ENCODE measurements at places on chromosomes 12 and 14. TPM values are rescaled to one million over a fixed set of nuclear protein-coding genes. Genes with fewer than 3 reads are reported as not detected.

TMEM30B gene
- 1.7 TPM for total RNA-seq

RPS6KA5 gene
- 12.8 TPM for total RNA-seq

IL31 gene
- not detected for total RNA-seq

RNASE7 gene
- total RNA-seq, result not detected

MDGA2 gene
- total RNA-seq, result not detected

BAG5 gene
- 29.6 TPM for total RNA-seq

LMO3 gene
- not detected for total RNA-seq

- H3K36me3 ChIP-seq, result no peaks in the 10 kb centered on the region
- peak; percentile 51 for DNase-seq
- H3K4me1 ChIP-seq, result no peaks in the 10 kb centered on the region
- no peaks in the 10 kb centered on the region for H3K27me3 ChIP-seq
Measured at GRCh38 chr14:26984311-26985177, 386.7 kb upstream of the NOVA1 start.

DNA sequence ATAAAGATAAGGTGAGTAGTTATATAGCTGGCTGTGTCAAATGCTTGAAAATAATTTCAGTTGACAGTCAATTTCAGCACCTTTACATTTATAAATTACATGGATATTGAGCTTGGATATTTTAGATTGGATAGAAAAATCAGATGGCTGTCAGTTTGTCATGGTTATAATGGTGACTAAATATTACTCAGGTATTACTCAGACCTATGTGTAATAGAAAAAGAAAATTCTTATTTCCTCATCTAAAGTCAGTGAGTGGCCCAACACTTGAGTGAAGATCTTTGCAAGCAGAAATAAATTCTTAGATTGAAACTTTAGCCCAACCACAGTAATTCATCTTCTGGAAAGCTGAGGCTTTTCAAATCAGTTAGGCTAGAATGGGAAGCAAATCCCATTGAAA lies 354.4 kb downstream of the NAV3 start:
- no peak for DNase-seq
- H3K4me3 ChIP-seq, result no peak overlapping the region
- no peaks in the 10 kb centered on the region for H3K4me1 ChIP-seq
- no peak overlapping the region for H3K27ac ChIP-seq
- no peaks in the 10 kb centered on the region for H3K27me3 ChIP-seq

DNA sequence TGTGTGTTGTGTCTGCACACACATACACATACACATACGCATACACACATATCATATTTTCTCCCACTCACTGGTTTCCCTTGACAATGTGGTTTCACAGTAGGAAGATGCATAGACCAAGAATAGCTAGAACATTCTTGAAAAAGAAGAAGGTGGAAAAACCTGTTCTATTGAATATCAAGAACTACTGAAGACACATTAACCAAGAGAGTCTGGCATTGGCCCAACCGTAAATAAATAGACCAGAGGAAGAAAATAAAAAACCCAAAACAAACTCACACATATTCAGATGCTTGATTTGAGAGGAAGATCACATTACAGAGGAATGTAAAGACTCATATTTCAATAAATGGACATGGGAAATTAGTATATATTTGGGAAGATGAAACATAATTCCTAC lies 311.3 kb downstream of the FOXG1 start:
- H3K4me1 ChIP-seq, result no peaks in the 10 kb centered on the region
- no peaks in the 10 kb centered on the region for H3K36me3 ChIP-seq
- H3K4me3 ChIP-seq, result no peak overlapping the region
- H3K27ac ChIP-seq, result no peak overlapping the region

DNA sequence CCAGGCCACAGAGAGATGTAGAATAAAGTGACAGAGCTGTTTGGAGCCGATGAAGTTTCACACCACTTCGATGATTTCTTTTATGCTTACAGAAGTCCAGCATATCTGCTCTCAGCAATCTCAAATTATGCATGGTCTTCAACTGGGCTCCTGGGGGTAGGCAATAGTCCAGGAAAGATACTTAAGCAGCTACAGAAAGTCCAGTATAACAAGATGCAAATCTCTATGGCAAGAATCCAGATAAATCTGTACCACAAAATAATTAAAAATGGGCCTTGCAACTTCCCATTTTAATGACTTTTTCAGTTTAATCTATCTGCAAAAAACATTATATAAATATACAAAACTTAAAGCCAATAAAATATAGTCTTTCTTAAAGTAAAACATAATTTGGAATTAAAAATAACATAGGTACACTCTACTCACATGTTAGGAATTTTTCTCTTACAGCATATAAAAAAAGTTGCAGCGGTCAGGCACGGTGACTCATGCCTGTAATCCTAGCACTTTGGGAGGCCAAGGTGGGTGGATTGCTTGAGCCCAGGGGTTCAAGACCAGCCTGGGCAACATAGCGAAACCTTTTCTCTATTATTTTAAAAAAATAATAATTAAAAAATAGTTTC lies 20.5 kb upstream of the RAD51AP1 start:
- H3K27ac ChIP-seq, result peak overlapping the region; percentile 46
- peaks cover 11% of the 10 kb centered on the region for H3K36me3 ChIP-seq
- no peaks in the 10 kb centered on the region for H3K27me3 ChIP-seq
- H3K4me1 ChIP-seq, result no peaks in the 10 kb centered on the region

DNA sequence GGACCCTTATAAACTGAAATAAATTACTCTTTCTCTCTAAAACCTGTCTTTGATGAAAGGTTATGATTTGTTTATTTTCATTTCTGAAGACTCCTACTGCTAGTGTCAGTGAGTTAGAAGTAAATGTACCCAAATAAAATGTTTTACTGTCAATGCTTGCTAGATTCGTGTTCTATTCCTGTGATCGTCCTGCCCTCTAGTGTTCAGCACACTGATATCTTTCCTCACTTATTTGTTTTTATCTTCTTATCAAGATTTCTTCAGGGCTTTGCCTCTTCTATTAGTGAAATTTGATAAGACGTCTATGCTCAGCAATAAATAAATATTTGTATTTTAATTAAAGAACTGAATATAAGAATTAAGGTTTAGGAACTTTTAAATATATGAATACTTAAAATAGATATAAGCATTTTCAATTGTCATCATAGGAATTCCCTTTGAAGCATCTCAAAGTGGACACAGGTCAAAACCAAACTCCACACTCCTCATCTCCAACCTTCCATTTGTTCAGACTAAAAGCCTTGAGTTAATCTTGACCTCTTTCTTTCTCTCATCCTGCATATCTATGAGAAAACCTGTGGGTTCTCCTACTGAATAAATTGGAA lies 75.8 kb downstream of the C12orf50 start:
- H3K4me3 ChIP-seq, result no peak overlapping the region
- H3K27me3 ChIP-seq, result no peaks in the 10 kb centered on the region
- no peaks in the 10 kb centered on the region for H3K36me3 ChIP-seq
- no peaks in the 10 kb centered on the region for H3K4me1 ChIP-seq
- no peak overlapping the region for H3K27ac ChIP-seq

DNA sequence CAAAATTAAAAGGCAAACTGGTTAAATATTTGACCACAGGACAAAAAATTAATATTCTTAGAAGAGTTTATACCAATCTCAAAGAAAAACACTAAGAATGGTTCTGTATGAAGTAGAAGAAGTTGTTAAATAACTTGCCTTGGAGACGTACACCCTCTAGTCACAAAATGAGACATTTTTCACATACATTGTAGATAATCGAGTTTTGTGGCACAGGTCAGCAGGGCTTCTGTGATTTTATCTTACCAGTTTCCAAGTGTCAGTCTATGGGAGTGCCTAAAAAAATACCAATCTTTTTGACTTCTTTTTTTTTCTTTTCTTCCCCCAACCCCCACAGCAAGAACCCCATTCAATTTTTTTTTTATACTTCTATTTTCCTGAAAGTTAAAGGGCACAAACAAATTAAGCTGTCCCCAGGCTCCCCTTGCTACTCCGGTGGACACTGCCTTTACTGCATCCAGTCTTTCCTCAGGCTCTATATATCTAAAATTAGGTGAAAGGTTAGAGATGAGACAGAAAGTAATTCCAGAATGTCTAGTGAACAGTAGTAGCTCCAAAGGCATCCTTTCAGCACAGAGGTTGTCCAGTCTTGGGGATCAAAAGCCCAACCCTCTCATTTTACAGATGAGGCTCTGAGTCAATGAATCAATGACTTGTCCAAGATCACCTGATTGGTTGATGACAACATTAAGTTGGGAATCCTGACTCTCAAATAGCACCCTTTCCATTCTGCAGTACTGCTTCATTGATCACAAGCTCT lies 6.2 kb downstream of the LIMA1 start:
- H3K4me1 ChIP-seq, result peaks cover 14% of the 10 kb centered on the region
- no peak for DNase-seq
- H3K36me3 ChIP-seq, result no peaks in the 10 kb centered on the region
- no peak overlapping the region for H3K4me3 ChIP-seq

DNA sequence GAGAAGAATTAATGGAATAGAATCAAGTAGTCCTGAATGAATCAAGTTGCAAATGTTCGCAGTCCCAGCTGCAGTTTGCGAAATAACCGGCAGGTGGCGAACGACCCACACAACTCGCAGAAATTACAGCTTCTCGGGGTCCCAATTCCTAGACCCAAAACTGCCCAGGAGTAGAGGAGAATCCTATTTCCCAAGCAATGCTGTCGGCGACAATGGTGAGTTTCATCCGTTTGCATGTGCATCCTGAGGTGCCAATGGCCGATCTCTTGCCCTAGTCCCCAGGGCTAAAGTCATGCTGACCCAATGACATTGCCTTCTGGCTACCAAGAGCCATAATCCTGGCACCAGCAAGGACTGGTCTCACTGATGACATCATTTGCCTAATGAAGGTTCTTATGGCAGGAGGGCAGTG lies 8.5 kb upstream of the ASCL1 start:
- peaks cover 9% of the 10 kb centered on the region for H3K4me1 ChIP-seq
- H3K27me3 ChIP-seq, result peaks cover 53% of the 10 kb centered on the region
- H3K4me3 ChIP-seq, result no peak overlapping the region
- H3K27ac ChIP-seq, result no peak overlapping the region
- H3K36me3 ChIP-seq, result no peaks in the 10 kb centered on the region

- H3K4me1 ChIP-seq, result peaks cover 87% of the 10 kb centered on the region
- peak overlapping the region; percentile 95 for H3K4me3 ChIP-seq
- DNase-seq, result peak; percentile 97
- H3K36me3 ChIP-seq, result peaks cover 69% of the 10 kb centered on the region
Measured at GRCh38 chr12:6961278-6961694, 9.2 kb downstream of the PHB2 start.

GRCh38 chr12:29735604-29736003 lies 48.1 kb downstream of the TMTC1 start:
- H3K36me3 ChIP-seq, result no peaks in the 10 kb centered on the region
- DNase-seq, result no peak
- H3K27ac ChIP-seq, result no peak overlapping the region
- H3K4me1 ChIP-seq, result no peaks in the 10 kb centered on the region

DNA sequence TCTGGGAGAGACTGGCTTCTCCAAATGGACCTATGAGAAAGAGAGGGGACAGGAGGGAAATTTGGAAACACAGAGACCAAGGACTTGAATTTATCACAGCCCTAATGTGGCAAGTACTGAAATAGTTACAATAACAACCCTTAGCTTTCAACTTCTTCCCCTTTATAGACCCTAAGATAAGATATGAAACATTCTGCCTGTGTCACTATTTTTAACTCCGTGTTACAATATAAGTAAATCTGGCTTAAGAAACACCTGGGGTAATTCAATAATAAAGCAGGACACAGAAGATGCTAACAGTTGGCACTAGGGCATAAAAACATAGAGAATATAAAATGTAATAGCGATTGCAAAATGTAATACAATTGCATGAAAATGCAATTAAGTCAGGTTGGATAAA lies 216.4 kb downstream of the NOVA1 start:
- no peak for DNase-seq
- H3K27me3 ChIP-seq, result no peaks in the 10 kb centered on the region
- H3K27ac ChIP-seq, result no peak overlapping the region
- H3K4me1 ChIP-seq, result no peaks in the 10 kb centered on the region

DNA sequence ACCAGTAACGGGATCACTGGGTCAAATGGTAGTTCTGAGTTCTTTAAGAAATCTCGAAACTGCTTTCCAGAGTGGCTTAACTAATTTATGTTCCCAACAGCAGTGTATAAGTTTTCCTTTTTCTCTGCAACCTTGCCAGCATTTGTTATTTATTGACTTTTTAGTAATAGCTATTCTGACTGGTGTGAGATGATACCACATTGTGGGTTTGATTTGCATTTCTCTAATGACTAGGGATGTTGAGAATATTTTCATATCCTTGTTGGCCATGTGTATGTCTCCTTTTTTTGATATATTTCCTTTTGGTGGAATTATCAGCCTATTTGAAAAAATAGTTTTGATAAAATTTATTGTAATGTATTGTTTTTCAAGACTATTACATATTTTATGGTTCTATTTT lies 701.2 kb upstream of the FBXO33 start:
- no peaks in the 10 kb centered on the region for H3K27me3 ChIP-seq
- H3K4me3 ChIP-seq, result no peak overlapping the region
- DNase-seq, result no peak
- no peak overlapping the region for H3K27ac ChIP-seq

DNA sequence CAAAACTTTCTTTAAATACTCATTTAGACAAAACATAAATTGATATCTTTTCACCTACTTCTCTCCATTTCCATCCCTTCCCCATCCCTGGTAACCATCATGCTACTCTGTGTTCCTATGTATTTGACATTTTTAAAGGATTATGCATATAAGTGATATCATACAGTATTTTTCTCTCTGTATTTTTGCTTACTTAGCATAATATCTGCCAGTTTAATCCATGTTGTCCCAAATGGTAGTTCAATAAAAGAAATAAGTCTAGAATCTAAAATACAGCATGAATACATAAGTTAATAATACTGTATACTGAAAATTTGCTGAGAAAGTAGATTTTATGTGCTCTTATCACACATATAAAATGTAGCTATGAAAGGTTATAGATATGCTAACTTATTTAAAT lies 190.3 kb upstream of the NAV3 start:
- H3K27me3 ChIP-seq, result no peaks in the 10 kb centered on the region
- no peaks in the 10 kb centered on the region for H3K4me1 ChIP-seq
- no peak for DNase-seq
- no peaks in the 10 kb centered on the region for H3K36me3 ChIP-seq

GRCh38 chr14:99282261-99283050 lies 10.5 kb upstream of the BCL11B start:
- no peak overlapping the region for H3K27ac ChIP-seq
- DNase-seq, result no peak
- H3K4me3 ChIP-seq, result no peak overlapping the region
- H3K4me1 ChIP-seq, result peaks cover 28% of the 10 kb centered on the region
- H3K27me3 ChIP-seq, result no peaks in the 10 kb centered on the region

GRCh38 chr12:51318846-51319599 lies 5.0 kb downstream of the BIN2 start:
- no peaks in the 10 kb centered on the region for H3K27me3 ChIP-seq
- H3K4me1 ChIP-seq, result peaks cover 62% of the 10 kb centered on the region

- DNase-seq, result no peak
- H3K27ac ChIP-seq, result peak overlapping the region; percentile 100
- peaks cover 49% of the 10 kb centered on the region for H3K4me1 ChIP-seq
- peak overlapping the region; percentile 93 for H3K4me3 ChIP-seq
Measured at GRCh38 chr12:67270622-67271021, 1.5 kb downstream of the CAND1 start.
